ENCODE measurements at places on chromosomes 11 and 22. TPM values are rescaled to one million over a fixed set of nuclear protein-coding genes. Genes with fewer than 3 reads are reported as not detected.

OR8D1 gene
- total RNA-seq = not detected

OR6T1 gene
- not detected for total RNA-seq

BAIAP2L2 gene
- 0.17 TPM for total RNA-seq

HBB gene
- total RNA-seq = 89.7 TPM

DNA sequence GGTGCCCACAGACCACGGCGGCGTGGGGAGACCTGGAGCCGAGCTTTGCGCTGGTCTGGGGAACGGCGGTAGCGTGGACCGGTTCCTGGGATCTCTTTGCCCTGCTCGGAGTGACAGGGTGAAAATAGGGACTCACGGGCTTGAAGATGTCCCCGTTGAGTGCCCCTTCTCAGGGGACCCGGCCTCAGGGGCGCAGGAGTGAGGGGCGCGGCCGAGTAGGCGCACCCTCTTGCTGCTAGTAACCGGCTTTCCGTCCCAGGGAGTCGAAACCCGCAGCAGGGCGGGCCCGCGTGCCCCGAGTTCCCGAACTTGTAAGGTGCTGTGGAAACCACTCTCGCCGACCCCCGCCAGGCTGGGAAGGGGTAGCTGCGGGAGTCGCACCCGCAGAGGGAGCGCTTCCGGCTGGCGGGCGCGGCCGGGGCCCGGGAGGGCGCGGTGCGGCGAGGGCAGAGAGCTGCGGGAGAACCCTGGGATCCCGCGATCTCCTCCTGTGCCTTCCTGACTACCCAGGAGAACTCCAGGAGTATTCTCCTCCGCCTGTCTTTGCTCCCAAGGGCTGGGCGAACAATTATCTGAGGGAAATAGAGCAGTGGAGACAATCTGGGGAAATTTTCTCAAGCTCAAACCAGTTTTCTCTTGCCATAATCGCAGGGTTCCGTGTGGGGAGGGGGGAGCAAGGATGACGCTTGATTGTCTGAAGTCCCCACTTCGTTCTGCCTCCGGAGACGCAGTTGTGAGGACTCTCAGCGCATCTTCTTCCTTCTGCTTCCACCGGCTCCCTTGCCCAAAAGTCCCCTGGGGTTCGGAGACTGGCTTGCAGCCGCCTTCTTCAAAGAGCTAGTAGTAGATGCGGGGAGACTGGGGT is 666 bp downstream of the NELL1 start:
- no peak for DNase-seq

DNA sequence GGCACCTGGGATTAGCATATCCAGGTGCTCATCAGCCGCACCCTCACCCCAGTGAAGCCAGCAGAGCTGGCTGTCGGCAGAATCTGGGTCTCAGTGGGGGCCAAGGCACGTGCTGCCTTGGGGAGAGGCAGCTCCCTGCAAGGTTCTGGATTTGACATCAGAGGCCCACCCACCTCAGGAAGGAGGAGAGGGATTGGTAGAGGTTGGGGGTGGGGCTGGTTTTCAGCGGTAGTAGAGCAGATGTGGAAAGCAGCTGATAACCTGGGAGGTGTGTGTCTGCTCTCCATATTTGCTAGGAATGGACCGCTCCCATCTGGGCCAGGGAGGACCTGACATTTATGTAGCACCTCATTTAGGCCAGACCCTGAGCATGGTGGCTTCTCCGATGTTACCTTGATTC is 147.5 kb downstream of the GRIK4 start:
- no peak for DNase-seq

DNA sequence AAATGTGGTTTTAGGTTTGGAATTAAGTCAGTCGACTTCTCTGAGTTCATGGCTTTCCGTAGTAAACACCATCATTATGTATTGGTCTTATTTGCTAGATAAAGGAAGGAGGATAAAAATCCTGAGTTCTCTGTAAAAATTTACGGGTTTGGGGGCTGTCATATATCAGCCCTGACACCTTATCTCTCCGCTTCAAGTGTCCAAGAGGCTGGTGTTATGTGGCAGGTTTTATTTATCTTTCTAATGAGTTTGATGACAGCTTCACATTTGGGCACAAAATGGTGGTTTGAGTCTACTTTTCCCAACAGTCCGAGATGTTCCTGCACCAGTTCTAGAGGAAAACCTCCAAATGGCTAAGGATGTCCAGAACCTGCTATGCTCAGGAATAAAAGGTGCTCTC is 67.3 kb upstream of the VSTM5 start:
- DNase-seq = no peak

GRCh38 chr11:1653541-1654387 is 24.2 kb downstream of the KRTAP5-5 start:
- DNase-seq = no peak

DNA sequence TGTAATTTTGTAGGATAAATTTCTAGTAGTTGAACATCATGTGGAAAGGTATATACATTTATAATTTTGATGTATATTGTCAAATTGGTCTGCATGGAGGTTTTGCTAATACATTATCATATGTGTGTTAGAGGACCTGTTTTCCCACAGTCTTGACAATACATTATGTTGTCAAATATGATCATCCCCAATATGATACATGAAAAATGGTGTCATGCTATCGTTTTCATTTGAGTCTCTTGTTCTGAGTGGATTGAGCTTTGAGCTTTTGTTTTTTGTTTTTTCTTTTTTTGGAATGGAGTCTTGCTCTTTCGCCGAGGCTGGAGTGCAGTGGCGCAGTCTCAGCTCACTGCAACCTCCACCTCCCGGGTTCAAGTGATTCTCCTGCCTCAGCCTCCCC is 14.1 kb upstream of the CNTF start:
- no peak for DNase-seq
